ENCODE measurements at places on chromosomes 4 and X.

DNA sequence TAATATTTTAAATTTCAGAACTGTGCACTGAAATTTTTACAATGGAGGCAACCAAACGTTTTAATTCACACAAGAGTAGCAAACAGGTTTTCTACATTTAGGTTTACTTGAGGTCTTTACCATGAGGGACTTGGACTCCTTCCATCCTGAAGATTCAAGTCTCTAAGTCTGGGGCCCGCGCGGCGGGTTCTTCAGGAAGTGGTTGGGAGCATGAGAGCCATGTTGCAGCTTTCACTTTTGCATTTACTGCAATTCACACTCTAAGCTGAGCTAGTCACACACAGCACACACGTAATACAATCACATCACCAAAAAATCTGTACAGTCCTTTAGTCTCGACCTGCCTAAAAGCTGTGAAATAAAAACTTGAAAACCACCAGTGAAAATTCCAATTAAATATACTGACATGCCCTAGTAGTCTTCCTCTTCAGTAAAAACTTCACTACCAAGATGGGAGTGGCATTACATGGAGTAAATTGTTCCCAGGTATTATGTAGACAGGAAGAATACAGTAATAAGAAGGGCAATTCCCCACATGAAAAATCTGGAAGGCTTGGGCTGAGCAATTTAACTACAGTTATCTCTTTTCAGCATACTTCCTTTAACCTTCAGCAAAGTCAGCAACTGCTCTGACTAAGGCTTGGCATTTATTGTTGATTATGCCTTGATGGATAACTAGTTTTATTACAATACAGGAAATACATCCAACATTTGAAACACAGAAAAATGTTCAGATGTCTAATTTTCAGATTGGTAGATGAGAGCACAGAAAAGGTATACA lies 571.1 kb upstream of the DIPK2B start:
- peak; percentile 67 for DNase-seq

DNA sequence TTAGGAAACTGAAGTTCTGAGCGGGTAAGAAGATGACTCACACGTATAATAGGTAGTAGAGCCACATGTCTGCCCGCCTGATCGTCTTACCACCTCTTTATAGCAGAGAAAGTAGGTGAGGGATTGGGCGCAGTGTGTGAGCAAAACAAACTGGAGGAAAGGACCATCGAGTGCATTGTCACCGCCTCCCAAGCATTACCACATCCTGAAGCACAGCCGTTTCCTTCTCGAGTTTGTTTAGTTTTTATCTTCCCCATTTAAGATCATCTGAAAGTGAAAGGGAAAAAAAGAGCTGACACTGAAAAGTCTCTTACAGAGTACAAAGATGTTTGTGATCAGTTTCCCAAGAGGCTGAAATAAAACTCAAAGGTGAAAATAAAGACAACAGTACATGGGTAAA lies 14.8 kb downstream of the PDK3 start:
- DNase-seq = peak; percentile 61

DNA sequence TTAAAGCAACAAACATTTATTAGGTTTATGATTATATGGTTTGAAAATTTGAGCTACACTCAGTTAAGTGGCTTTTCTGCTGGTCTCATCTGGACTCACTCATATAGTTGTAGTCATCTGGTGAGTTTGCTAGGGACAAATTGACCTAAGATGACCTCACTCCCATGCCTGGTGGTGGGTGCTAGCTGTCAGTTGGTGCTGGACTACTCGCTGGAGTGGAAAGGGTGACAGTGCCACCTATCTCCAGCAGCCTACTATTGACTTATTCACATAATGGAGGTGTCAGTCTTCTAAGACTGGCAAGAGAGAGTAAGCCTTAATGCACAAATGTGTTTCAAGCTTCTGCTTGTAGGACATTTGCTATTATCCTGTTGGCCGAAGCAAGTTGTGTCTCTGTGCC lies 88.2 kb downstream of the TASL start:
- DNase-seq = no peak

- DNase-seq = no peak
Measured at GRCh38 chr4:137393044-137393443, 139.2 kb downstream of the PCDH18 start.

- no peak for DNase-seq
Measured at GRCh38 chrX:104324461-104325212, 69.9 kb upstream of the ESX1 start.

GRCh38 chr4:181676546-181676945 lies 566.7 kb upstream of the TENM3 start:
- no peak for DNase-seq

DNA sequence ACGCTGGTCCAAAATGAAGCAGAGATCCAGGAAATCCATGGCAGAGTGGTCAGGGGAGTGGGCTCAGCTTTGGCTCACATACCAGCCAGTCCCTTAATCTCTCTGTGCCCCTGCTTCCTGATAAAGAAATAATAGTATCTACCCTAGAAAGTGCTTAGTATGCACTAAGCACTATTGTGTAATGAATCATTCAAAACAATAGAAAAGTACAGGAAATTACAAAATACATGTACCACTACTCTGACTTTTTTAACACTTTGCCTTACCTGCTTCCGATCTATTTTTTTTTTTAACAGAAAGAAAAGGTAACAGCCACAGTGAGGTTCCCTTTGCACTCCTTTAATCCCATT lies 49.9 kb downstream of the TBC1D9 start:
- DNase-seq = no peak

GRCh38 chr4:124642846-124643245 lies 69.7 kb downstream of the ANKRD50 start:
- no peak for DNase-seq
